Lower lobe of right lung (tissue), 2 donors: ENCODE measurements at places on chromosomes 2 and 18. TPM values are rescaled to one million over a fixed set of nuclear protein-coding genes. Genes with fewer than 3 reads are reported as not detected.

GRCh38 chr2:173165443-173166238, 90.0 kb downstream of the MAP3K20 start:
- no peaks in the 10 kb centered on the region for H3K27me3 ChIP-seq
- peaks cover 8% of the 10 kb centered on the region for H3K4me1 ChIP-seq
- no peak overlapping the region for H3K27ac ChIP-seq
- no peaks in the 10 kb centered on the region for H3K36me3 ChIP-seq

- no peaks in the 10 kb centered on the region for H3K36me3 ChIP-seq
- no peak overlapping the region for H3K27ac ChIP-seq
- no peaks in the 10 kb centered on the region for H3K4me1 ChIP-seq
- H3K4me3 ChIP-seq, result no peak overlapping the region
Measured at GRCh38 chr18:52409727-52410126, 69.7 kb downstream of the DCC start.

- DNase-seq, result no peak
- H3K27ac ChIP-seq, result no peak overlapping the region
- peaks cover 11% of the 10 kb centered on the region for H3K36me3 ChIP-seq
- no peak overlapping the region for H3K4me3 ChIP-seq
Measured at GRCh38 chr2:221439761-221440479, 132.2 kb downstream of the EPHA4 start.

DNA sequence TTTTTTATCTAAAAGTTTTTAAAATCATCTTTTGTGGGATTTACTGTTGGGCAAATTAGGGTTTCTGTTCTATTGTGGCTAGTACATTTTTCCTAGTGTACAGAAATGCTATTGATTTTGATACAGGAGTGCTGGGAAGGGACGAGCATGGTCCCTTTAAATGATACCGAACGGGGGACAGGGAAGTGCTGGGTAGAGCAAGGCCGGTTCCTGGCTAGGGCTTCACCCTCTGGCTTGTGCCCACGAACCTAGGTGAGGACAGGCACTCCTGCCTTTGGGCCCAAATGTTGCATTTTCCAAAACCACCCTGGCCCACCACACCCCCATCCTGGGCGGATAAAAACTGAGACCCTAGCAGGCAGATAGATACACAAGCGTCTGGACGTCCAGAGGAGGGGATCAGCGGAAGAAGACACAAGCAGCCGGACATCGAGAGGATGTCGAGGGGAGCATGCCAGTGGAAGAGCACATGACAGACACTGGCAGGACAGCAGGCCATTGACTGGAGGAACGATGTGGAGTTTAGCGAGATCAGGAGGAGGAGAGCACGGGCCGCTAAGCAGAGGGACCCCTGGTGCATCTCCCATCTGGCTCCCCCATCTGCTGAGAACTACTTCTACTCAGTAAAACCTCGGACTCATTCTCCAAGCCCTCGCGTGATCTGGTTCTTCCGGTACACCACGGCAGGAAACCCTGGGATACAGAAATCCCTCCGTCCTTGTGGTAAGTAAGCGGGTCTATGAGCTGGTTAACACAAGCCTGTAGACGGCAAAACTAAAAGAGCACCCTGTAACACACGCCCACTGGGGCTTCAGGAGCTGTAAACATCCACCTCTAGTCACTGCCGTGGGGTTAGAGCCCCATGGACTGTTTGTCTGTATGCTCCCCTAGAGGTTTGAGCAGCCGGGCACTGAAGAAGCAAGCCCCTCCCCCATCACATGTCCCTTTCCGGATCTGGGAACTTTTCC, 13.5 kb upstream of the CALCRL start:
- DNase-seq, result peak; percentile 34
- H3K27me3 ChIP-seq, result no peaks in the 10 kb centered on the region
- H3K4me3 ChIP-seq, result peak overlapping the region; percentile 7
- H3K36me3 ChIP-seq, result peaks cover 11% of the 10 kb centered on the region

GRCh38 chr18:1998121-1998520, 573.2 kb downstream of the METTL4 start:
- H3K27me3 ChIP-seq, result no peaks in the 10 kb centered on the region
- H3K4me1 ChIP-seq, result no peaks in the 10 kb centered on the region
- no peaks in the 10 kb centered on the region for H3K36me3 ChIP-seq
- no peak overlapping the region for H3K4me3 ChIP-seq

DNA sequence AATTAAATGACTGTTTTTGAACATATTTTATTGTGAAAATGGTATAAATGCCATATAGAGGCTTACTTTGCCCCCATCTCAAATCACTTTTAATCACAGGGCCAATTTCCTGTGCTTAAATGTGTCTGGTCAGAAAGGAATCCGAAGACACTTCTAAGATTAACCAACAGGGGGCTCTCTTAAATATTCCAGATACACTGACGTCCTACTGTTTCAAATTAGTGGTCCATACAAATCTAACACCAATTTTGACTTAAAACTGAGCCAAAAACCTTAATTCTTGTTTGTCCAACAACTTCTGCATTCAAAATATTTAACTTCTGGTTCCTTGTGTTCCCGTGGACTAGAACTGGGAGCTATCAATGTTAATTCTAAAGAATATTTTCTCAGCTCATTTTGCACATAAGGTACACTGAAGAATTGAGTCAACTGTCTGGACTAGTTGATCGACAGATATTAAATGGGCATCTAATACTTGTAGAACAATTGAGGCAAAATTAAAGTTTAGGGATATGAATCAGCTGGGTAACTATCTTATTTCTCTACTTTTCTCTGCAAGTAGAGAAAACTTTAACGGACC, 557.5 kb downstream of the ARHGAP15 start:
- no peak for DNase-seq
- no peak overlapping the region for H3K4me3 ChIP-seq
- H3K27ac ChIP-seq, result no peak overlapping the region
- H3K36me3 ChIP-seq, result no peaks in the 10 kb centered on the region
- H3K27me3 ChIP-seq, result no peaks in the 10 kb centered on the region

GRCh38 chr2:134148843-134149472, 104.9 kb upstream of the MGAT5 start:
- H3K4me1 ChIP-seq, result peaks cover 6% of the 10 kb centered on the region
- no peak overlapping the region for H3K4me3 ChIP-seq
- H3K27ac ChIP-seq, result no peak overlapping the region
- H3K27me3 ChIP-seq, result no peaks in the 10 kb centered on the region
- no peak for DNase-seq
- no peaks in the 10 kb centered on the region for H3K36me3 ChIP-seq

DNA sequence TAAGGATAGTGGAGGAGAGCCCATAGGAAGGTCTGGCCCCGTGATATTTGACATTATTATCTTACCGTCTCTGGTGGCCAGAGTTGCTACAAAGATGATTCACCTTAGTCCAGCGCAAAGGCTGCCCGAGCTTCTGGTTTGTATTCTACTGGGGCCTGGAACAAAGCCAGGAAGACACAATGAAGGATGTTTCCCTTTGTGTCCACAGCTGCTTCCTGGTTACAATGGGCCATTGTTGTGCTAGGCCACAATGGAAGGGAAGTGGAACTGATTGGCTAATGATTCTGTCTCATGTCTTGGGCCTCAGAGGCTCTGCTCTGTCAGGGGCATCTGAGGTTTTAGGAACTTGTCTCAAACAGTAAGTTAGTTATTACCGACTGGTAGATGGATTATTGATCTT, 132.2 kb downstream of the TDRD15 start:
- no peak for DNase-seq
- no peaks in the 10 kb centered on the region for H3K36me3 ChIP-seq
- no peak overlapping the region for H3K4me3 ChIP-seq
- no peak overlapping the region for H3K27ac ChIP-seq

DNA sequence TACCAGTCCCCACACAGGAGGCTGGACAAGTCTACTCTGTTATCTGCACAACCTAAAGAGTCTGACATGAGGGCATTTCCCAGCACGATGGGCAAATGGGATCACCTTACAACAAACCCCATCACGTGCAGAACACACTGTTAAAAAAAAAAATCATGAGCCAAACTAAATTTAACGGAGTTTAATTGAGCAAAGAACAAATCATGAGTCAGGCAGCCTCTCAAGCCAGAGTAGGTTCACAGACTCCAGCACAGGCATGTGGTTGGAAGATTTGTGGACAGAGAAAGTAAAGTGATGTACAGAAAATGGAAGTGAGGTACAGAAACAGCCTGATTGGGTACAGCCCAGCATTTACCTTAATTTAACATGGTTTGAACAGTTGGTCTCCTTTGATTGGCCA, 59.9 kb downstream of the KYNU start:
- H3K4me3 ChIP-seq, result no peak overlapping the region
- H3K27me3 ChIP-seq, result no peaks in the 10 kb centered on the region
- no peaks in the 10 kb centered on the region for H3K4me1 ChIP-seq

DNA sequence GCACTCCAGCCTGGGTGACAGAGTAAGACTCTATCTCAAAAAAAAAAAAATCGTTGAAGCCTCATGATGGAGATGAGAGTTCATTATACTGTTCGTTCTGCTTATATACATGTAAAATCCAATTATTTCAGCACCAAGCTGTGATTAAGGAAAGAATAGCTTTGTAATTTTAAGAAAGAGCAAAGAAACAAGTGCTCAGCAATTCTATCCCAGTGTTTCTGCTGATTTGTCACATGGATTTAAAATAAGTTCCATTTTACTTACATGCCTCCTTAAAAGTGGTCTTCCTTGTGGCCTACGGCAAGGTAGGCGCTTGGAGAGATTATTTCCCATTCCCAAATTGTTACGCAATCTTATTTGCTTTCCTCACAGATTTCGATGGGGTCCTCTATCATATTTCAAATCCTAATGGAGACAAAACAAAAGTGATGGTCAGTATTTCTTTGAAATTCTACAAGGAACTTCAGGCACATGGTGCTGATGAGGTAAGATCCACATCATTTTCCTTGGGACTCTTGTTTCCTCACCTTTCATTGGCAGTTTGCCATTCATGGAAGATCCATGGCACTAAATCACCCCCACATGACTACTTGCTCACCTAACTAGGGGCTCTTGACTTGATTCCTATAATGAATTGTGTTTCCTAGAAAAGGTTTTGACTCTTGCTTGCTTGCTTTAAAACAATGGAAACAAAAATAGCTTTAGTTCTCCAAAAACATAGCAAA, 11.5 kb downstream of the ARPC2 start:
- H3K4me1 ChIP-seq, result peaks cover 67% of the 10 kb centered on the region
- H3K27me3 ChIP-seq, result no peaks in the 10 kb centered on the region
- DNase-seq, result no peak
- peak overlapping the region; percentile 4 for H3K27ac ChIP-seq

GRCh38 chr2:203948733-203949132, 12.2 kb downstream of the ICOS start:
- DNase-seq, result no peak
- H3K36me3 ChIP-seq, result no peaks in the 10 kb centered on the region
- no peak overlapping the region for H3K4me3 ChIP-seq
- H3K27ac ChIP-seq, result no peak overlapping the region
- H3K27me3 ChIP-seq, result no peaks in the 10 kb centered on the region
- no peaks in the 10 kb centered on the region for H3K4me1 ChIP-seq

DNA sequence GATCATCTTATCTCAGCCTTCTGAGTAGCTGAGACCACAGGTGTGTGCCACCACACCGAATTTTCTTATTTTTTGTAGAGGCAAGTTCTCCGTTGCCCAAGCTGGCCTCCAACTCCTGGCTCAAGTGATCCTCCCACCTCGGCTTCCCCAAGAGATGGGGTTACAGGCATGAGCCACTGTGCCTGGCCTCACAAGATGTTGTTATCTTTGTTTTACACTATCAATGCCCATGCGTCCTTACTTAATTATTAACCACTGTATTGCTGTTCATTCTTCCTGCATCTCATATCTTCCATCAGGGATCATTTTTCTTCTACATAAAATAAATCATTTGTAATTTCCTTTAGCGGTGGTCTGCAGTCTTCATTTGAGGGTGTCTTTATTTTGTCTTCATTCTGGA, 181.9 kb downstream of the TGIF1 start:
- no peak overlapping the region for H3K4me3 ChIP-seq
- no peaks in the 10 kb centered on the region for H3K4me1 ChIP-seq
- H3K27me3 ChIP-seq, result no peaks in the 10 kb centered on the region
- no peak for DNase-seq

- DNase-seq, result no peak
- no peaks in the 10 kb centered on the region for H3K36me3 ChIP-seq
- no peaks in the 10 kb centered on the region for H3K27me3 ChIP-seq
- no peak overlapping the region for H3K4me3 ChIP-seq
- no peak overlapping the region for H3K27ac ChIP-seq
Measured at GRCh38 chr2:85143463-85144082, 10.4 kb downstream of the TCF7L1 start.

DNA sequence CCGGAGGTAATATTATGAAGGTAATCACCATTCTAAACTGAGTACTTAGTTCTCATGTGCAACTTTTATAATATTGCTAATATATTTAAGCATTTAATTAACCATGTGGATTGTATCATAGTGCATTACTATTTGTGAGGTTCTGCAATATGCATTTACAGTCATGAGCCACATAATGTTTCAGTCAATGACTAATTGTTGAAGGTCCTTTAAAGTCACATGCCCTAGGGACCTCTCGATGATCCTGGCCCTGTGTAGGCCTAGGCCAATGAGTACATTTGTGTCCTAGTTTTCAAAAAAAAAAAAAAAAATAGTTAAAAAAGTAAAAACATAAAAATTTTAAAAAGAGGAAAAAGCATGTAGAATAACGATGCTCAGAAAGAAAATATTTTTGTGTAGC, 298.0 kb downstream of the DSEL start:
- H3K4me1 ChIP-seq, result no peaks in the 10 kb centered on the region
- H3K36me3 ChIP-seq, result no peaks in the 10 kb centered on the region
- no peak overlapping the region for H3K4me3 ChIP-seq
- no peaks in the 10 kb centered on the region for H3K27me3 ChIP-seq

CNGA3 gene
- 0.18 TPM for total RNA-seq

CHST9 gene
- total RNA-seq, result 5.6 TPM

MOGAT1 gene
- total RNA-seq, result 3.2 TPM

ITGB1BP1 gene
- total RNA-seq, result 61.6 TPM
